Parietal lobe (tissue), 2 donors: ENCODE measurements at places on chromosomes 3 and 15. TPM values are rescaled to one million over a fixed set of nuclear protein-coding genes. Genes with fewer than 3 reads are reported as not detected.

CX3CR1 gene
- total RNA-seq = 11.6 TPM

ANKUB1 gene
- total RNA-seq = 0.63 TPM

ERC2 gene
- 87.3 TPM for total RNA-seq

P2RY13 gene
- 2.2 TPM for total RNA-seq

OR5K2 gene
- not detected for total RNA-seq

SEMA3G gene
- 2.8 TPM for total RNA-seq

CRYGS gene
- 7.2 TPM for total RNA-seq

KBTBD13 gene
- total RNA-seq = not detected

WDR49 gene
- total RNA-seq = 8.8 TPM

DOCK3 gene
- total RNA-seq = 60.7 TPM

SEMA5B gene
- 28.5 TPM for total RNA-seq

COLQ gene
- total RNA-seq = 14.4 TPM

KCNH8 gene
- total RNA-seq = 19.4 TPM

SCAMP5 gene
- 70.7 TPM for total RNA-seq

SLC22A14 gene
- total RNA-seq = 1.3 TPM

GPR176 gene
- total RNA-seq = 35.4 TPM

CASR gene
- 0.31 TPM for total RNA-seq

PYDC2 gene
- not detected for total RNA-seq

MST1 gene
- 10.6 TPM for total RNA-seq

CHRNA7 gene
- total RNA-seq = 8.8 TPM

PLSCR2 gene
- total RNA-seq = not detected

STRIT1 gene
- not detected for total RNA-seq

HCN4 gene
- 6.6 TPM for total RNA-seq

FGF12 gene
- 180 TPM for total RNA-seq

INKA1 gene
- 13.5 TPM for total RNA-seq

P2RY12 gene
- 21.9 TPM for total RNA-seq

LYZL4 gene
- total RNA-seq = not detected

SPINT1 gene
- total RNA-seq = 2.5 TPM

TMOD2 gene
- total RNA-seq = 232 TPM

BLM gene
- 5.6 TPM for total RNA-seq

KCNMB3 gene
- total RNA-seq = 9.7 TPM

EMC7 gene
- 14.1 TPM for total RNA-seq

SENP7 gene
- 174 TPM for total RNA-seq

FAM81A gene
- 58.2 TPM for total RNA-seq

ALDH1L1 gene
- total RNA-seq = 2.8 TPM

ISL2 gene
- total RNA-seq = not detected

RARRES1 gene
- 2.5 TPM for total RNA-seq

MAP1A gene
- 48.2 TPM for total RNA-seq

PTX3 gene
- total RNA-seq = 7.5 TPM

RPL35A gene
- 755 TPM for total RNA-seq
